Aortic smooth muscle cell (primary cell): ENCODE measurements at places on chromosomes 2 and 18. TPM values are rescaled to one million over a fixed set of nuclear protein-coding genes. Genes with fewer than 3 reads are reported as not detected.

The MPPE1 gene
- total RNA-seq, result 33.9 and 38.0 TPM in 2 replicates

The LINC00305 gene
- not detected in 2 replicates for total RNA-seq

The AQP12B gene
- not detected in 2 replicates for total RNA-seq

The EPB41L3 gene
- total RNA-seq, result 2.9 and 3.7 TPM in 2 replicates

The NT5DC4 gene
- not detected in 2 replicates for total RNA-seq

The POMC gene
- 1.2 and 1.3 TPM in 2 replicates for total RNA-seq

The ASIC4 gene
- 0.12 TPM in 1 of 2 replicates, not detected in the other for total RNA-seq

The ATP8B1 gene
- 124 and 210 TPM in 2 replicates for total RNA-seq

The IL1RN gene
- not detected in 2 replicates for total RNA-seq

The FAM237A gene
- not detected in 2 replicates for total RNA-seq

The VAMP8 gene
- total RNA-seq, result 0.87 and 1.7 TPM in 2 replicates

The LIMS1 gene
- 67.8 and 73.7 TPM in 2 replicates for total RNA-seq

The HJURP gene
- total RNA-seq, result 8.2 and 20.3 TPM in 2 replicates

The LOXHD1 gene
- not detected in 2 replicates for total RNA-seq

The FBXO36 gene
- total RNA-seq, result 2.4 and 2.5 TPM in 2 replicates

The LRRC30 gene
- total RNA-seq, result not detected in 2 replicates

The TPO gene
- total RNA-seq, result not detected in 2 replicates

The ARHGEF33 gene
- total RNA-seq, result 0.37 and 0.40 TPM in 2 replicates

The SERPINB11 gene
- not detected in 2 replicates for total RNA-seq

The SLC4A5 gene
- total RNA-seq, result under 0.01 and 0.31 TPM in 2 replicates
